Central memory CD8-positive, alpha-beta T cell (primary cell): ENCODE measurements at places on chromosomes 3 and 15.

GRCh38 chr3:50470658-50471057 lies 32.8 kb downstream of the CACNA2D2 start:
- DNase-seq, result no peak

DNA sequence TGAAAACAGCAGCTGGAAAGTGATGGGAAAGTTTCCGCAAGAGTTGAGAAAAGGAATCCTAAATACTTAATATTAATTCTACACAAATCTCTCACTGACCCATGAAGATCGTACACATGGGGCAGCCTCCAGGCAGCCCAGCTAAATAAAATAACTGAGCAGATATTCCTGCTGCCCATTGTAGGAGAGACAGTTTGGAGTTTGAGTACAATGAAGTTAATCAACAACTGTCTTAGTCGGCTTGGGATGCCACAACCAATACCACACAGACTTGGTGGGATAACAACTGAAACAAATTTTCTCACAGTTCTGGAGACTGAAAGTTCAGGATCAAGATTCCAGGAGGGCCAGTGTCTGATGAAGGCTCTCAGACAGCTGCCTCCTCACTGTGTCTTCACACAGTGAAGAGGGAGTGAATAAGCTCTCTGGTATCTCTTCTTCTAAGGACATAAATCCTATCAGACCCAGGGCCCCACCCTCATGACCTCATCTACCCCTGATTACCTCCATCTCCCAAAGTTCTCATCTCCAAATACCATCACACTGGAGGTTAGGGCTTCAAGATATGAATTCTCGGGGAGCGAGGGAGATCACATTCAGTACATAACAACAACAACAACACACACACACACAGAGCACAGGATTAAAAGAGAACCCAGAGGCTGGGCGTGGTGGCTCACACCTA lies 9.7 kb downstream of the TRPM7 start:
- no peak for DNase-seq

DNA sequence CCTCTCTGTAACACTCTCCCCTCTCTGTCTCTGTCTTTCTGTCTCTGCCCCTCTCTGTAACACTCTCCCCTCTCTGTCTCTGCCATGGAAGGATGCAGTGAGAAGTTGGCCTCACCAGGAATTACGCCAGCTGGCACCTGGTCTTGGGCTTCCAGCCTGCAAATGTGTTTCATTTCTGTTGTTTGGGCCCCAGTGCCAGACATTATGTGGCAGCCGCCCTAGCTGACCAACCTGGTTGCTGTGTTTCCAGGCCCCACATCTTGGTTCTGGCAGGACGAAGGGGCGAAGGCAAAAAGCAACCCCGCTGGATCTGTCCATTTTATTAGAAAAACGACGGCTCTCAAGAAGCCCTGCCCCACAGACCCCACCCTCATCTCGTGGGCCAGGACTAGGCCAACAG lies 5.2 kb upstream of the ZXDC start:
- DNase-seq, result no peak

DNA sequence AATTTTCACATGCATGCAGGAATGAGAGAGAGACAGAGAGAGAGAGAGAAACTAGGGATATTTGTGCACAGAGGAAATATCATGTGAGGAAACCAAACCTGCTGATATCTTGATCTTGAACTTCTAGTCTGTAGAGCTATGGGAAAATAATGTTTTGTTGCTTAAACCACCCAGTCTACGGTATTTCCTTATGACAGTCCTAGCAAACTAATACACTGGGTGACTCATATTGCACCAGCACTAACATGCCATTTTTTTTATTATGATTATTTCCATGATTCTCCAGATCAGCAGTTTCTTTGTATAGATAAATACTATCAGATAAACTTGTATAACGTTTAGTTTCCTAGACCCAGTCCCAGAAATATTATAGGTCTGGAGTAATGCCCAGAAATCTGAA lies 1259.0 kb downstream of the ZPLD1 start:
- DNase-seq, result no peak

- no peak for DNase-seq
These were observed 15.3 kb downstream of the TNK2 start for GRCh38 chr3:195893044-195893395.

DNA sequence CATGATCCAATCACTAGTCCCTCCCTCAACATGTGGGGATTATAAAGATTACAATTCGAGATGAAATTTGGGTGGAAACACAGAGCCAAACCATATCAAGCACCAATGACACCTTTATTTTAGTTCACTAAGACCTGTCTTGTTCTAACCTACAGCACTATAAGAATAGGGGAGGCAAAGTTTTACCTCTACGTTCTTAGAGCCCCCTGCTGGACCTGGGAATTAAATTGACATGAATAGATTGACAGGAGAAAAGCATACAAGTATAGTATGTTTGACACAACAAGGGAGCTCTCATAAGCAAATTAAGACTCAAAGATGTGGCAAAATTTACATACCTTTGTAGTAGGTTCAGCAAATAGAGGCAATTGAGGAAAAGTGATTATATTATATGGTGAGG lies 974.4 kb upstream of the ALCAM start:
- no peak for DNase-seq

GRCh38 chr15:34266751-34267150 lies 41.9 kb downstream of the EMC4 start:
- DNase-seq, result no peak

DNA sequence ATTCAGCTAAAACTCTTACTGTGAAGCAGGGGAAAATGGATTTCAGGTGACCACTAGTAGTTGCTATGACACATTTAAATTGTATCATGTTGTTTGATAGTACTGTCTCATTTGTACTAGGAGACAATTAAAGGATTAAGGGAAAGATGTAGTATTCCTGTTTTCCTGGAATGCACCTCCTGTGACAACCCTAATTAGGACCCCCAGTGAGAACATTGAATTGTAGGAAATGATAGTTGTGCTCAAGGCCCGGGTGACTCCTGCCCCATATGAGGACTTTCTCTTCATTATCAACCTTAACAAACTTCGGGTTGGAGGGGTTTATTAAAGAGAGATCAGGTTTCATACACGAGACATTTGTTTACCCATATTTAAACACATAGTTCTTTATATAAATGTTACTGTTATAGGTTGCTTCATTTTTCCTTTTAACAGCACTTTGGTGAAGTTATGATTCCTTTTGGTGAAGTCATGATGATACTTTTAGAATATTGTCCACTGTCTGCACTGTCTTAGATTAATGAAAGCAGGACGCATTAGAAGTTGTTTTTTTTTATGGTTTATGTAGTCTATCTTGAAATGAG lies 392.6 kb upstream of the NAALADL2 start:
- no peak for DNase-seq

GRCh38 chr15:29091666-29092065 lies 178.0 kb downstream of the NSMCE3 start:
- DNase-seq, result no peak

DNA sequence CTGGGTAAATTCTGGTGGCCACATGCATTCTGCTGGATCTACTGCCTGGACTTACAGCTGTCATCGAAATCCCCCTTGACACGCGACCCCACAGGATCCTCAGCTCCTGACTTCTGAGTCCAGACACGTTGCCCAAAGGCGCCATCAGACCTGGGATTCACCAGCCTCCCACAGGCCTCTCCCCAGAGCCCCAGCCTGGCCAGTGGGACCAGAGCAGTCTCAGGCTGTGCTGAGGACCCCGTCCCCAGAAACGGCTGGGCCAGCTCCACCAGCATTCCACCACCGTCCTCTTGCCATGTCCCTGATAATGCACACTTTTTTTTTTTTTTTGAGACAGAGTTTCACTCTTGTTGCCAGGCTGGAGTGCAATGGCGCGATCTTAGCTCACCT lies 166.1 kb downstream of the LRRK1 start:
- no peak for DNase-seq

DNA sequence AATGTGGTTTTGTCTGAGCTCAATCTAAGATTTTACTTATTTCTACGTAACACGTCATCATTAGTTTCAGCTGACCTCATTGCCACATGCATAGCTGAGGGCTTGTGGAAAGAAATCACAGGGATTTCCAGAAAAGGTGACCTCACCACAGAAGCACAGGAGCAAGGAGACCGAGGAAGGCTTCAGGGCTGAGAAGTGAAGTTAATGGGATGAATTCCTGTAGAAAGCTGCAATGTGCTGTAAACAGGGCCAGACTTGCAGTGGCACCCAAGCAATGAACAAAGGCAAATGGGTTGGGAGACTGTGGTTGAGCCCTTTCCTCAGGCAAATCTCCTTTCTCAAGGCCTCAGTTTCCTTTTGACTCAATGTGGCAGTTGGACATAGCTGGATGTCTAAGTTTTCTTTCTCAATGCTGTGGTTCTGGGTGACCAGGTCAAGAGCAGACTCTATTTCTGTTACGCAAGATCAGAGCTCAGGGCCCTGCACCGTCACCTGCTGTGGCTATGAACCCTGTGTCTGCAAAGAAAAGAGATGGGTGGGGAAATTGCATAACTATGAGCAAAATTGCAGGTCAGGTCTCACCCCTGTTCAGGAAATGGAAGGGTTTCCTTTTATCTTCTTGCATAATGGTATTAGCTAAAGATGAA lies 252.2 kb upstream of the TBL1XR1 start:
- DNase-seq, result no peak

GRCh38 chr3:37072892-37073291 lies 79.6 kb downstream of the MLH1 start:
- no peak for DNase-seq

DNA sequence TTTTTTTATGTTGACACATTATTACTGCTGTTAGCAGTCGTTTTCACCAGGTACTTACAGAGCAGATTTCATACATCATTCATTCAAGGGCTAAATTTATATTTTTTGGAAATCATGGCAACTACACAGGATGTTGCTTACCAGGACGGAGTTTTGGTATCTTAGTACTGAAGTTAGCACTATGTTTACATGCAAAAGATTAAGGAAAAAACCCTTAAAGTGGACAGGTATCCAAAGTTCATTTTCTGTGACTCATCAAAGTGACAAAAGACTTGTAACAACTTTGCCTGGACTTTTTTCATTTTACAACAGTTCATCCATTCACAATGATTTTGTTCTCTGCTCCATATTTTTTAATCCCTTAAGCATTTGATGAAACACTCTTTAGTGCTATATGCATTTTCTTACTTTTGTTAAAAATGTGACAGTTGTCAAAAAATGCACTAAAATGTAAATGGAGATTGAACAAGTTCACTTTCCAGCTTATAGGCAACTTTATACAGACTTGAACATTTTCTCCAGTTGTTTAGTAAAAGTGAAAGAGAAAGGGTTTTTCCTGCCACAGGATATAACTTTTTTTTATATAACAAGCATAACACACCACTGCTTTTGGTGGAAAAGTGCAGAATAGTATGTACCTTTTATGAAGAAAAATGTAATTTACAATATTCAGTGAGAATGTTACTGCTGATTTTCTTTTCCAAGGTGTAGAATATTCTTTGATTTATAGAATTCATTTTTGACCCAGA lies 104.1 kb downstream of the STT3B start:
- no peak for DNase-seq

- DNase-seq, result no peak
These were observed 54.4 kb upstream of the LRRFIP2 start for GRCh38 chr3:37228749-37229148.

- no peak for DNase-seq
These were observed 55.5 kb downstream of the LRRC28 start for GRCh38 chr15:99306694-99307338.

DNA sequence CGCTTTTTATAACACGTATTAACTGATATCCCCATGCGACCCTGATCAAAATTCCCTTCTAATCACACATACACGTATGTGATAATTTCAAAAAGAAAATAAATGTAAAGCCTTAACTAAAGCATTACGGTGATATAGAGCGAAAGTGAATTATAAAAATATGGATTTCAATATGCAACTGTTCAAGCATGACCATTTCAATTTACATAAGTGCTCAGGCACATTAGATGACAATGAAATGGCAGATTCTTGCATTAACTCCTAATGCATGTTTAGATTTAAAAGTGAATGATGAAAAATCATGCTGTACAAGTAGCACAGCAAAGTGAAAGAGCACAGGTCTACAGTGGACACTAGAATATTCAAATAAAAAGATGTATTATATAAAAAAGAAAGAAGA lies 140.1 kb downstream of the MYLK start:
- no peak for DNase-seq

DNA sequence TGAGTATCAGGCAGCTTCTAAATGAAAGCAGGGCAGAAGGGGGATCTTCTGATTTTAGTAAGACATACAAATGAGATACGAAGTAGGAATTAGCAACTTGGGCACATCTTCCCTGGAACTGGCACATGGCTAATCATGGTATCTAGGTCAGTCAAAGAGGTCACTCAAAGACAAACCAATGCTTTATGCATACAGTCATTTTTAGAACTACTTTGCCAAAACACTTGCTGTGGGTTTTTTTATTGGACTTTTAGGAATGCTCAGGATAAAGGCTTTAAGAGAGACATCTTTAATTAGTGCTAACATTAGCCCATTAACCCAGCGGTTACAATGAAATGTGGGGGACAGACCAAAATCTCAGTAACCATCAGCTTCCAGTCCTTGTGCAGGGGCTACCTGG lies 51.7 kb downstream of the GPR176 start:
- no peak for DNase-seq

GRCh38 chr15:63169788-63170187 lies 12.5 kb upstream of the RPS27L start:
- no peak for DNase-seq

GRCh38 chr15:71820127-71820526 lies 9.8 kb downstream of the NR2E3 start:
- no peak for DNase-seq

- no peak for DNase-seq
These were observed 41.3 kb downstream of the ADAMTSL3 start for GRCh38 chr15:83695246-83695645.

DNA sequence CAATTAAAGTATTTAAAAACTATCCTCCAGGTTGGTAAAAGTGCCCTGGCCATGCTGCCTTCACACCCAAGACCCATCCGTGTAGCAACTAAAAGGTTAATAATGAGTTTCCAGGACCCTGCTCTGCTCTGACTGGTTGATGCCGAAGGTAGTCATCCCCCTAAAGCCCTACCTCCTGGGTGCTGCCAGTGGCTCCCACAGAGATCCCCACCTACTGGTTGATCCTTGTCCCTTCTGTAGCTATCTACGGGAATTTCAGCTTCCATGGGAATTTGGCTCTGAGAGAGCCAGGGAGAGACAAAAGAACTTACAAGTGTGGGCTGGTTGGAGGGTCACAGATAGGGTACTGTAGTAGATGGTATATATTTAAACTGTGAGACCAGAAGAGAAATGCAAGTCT lies 110.6 kb upstream of the NANOGP8 start:
- no peak for DNase-seq

DNA sequence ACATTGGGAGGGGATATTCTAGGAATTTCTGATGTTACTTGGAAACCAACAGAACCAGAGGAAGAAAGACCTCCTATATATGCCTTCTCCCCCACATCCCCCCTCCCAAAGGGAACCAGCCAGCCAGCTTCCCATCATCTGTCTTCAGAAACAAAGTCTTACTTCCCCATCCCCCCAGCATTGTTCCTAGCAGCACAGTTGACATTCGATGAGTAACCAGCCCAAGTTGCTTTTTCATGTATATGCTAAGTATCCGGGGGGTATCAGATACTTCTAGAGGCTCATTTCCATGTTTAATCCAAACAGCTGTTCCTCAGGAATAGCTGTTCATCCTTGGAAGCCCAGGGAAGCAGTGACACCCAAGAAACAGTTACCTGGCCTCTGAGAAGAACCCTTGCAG lies 16.0 kb downstream of the RMDN3 start:
- DNase-seq, result no peak
